ENCODE measurements at places on chromosomes 12 and 14.

- peak; percentile 85 for DNase-seq
Measured at GRCh38 chr12:57088354-57089270, at the start of gene NAB2. Gene NAB2 (plus strand): TSS chr12:57089114. CDS start chr12:57089272, 158 bp downstream.

- no peak for DNase-seq
Measured at GRCh38 chr12:14843425-14843887, at the start of gene ART4. Gene ART4 (minus strand): TSS chr12:14843526. CDS start chr12:14843113, 413 bp downstream.

DNA sequence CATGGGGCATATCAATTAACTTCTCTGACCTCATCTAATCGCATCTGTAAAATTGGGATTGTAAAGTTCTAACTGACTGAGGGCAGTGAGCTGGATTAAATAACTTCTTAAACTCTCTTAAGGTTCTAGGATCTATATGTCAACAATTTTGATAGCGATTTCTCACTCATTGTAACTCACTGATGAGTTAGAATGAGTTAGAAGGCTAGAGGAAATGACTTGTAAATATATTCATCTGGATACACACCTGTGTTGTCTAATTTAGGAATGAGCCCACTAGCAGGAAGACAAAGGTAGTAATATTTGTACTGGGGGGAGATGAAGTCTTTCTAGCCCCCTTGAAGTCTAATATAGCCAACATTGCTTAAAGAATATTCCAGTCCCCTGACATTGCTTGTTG, 46.3 kb upstream of the CERS5 start:
- DNase-seq, result no peak

DNA sequence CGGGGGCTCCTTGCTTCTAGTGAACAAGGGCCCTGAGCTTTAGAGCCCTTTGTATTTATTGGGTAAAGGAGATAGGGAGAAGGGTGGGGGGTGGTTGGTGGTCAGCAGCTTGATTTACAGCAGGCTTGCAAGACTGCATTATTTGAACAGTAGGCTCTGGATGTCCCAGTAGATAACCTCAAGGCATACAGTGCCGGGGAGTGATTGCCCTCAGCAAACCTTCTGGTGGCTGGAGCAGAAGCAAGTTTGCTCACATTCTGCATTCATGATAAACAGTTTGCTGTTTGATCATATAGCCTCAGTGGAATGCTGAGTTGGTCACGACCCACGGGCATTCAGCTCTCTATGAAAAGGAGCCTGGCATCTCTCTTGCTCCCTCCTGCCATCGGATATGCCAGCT, 16.5 kb upstream of the MAPKAPK5 start:
- DNase-seq, result no peak

DNA sequence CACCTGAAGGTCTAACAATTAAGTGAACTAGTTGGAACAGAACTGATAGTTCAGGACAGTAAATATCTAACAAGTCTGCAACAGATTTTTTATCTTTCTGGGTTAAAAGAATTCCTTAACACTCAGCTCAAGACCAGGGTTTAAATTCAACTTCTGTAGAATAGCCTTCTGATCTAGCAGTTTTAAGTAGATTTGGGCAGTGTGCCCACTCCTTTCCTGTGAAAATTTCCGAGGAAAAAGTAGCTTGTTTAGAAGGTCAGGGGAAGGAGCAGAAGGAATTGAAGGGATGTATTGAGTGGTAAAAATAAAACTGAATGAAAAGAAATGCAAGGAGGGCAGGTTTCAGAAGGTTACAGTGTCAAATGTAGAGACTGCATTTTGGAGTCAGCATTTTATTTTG, 45.8 kb downstream of the ATL1 start:
- DNase-seq, result no peak

- no peak for DNase-seq
Measured at GRCh38 chr12:122197612-122197966, 5.9 kb upstream of the B3GNT4 start.

GRCh38 chr12:22480016-22480415, 64.3 kb downstream of the C2CD5 start:
- no peak for DNase-seq

DNA sequence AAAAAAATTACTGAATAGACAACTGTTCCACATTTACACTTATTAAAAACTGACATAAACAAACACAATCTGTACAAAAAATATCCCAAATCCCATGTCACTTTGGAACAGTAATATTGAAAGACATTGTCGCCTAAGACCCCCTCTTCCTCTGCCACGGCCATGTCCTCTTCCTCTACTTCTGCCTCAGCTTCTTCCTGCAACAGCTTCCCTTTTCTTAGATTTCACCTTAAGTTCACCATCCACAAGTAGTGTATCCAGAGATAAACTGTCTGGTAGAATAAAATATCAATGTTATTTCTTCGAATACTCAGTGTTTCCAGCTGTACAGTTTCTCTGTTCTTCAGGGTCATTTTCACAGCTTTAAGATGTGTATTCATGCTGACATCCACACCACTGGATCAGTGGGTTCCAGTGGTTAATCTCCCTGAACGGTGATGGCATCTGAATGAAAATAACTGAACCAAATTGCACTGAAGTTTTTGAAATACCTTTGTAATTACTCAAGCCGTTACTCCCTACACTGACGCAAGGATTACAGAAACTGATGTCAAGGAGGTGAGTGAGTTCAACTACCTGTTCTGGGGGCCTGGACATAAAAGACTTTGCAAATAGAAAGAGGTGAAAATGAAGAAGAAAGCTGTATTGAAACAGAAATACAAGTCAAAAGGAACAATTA, 208.5 kb downstream of the C12orf50 start:
- DNase-seq, result no peak

- DNase-seq, result no peak
Measured at GRCh38 chr12:93317227-93317626, 60.5 kb upstream of the NUDT4 start.

- DNase-seq, result no peak
Measured at GRCh38 chr14:72549026-72549425, 344.9 kb downstream of the DPF3 start.

DNA sequence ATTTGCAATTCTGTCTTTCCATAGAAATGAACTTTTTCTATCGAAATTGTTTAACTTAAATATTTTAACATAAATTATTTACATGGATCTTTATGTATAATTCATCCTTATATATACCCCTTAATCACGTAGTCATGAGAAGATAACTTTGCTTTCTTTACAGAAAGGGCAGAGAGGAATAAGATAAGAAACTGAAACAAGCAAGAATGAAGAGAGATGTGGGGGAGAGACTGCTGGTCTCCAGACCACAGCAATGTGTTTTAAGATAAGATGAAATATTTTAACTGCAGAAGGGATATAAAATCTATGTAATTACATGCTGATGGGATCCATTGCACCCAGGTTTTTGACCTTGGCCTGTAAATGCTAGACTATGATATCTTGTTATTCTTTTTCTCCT, 34.7 kb upstream of the DNM1L start:
- DNase-seq, result no peak

DNA sequence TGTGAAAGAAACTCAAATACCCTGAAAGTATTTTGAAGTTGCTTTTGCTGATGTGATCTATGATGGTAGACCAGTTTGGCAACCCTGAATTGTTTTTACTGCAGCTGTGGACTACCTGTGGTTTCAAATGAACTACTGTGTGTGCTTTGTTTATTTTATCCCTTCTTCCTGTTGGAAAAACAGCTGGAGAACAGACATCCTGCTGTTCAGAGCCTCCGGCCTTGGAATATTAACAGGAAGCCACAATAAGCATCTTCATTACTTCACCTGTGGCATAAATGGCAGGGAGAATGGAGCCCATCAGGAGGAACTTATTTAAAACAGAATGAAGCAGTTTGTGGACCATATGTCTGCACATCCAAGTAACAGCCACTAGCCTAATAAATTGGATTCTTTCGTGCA, 104.8 kb downstream of the DUSP6 start:
- no peak for DNase-seq

DNA sequence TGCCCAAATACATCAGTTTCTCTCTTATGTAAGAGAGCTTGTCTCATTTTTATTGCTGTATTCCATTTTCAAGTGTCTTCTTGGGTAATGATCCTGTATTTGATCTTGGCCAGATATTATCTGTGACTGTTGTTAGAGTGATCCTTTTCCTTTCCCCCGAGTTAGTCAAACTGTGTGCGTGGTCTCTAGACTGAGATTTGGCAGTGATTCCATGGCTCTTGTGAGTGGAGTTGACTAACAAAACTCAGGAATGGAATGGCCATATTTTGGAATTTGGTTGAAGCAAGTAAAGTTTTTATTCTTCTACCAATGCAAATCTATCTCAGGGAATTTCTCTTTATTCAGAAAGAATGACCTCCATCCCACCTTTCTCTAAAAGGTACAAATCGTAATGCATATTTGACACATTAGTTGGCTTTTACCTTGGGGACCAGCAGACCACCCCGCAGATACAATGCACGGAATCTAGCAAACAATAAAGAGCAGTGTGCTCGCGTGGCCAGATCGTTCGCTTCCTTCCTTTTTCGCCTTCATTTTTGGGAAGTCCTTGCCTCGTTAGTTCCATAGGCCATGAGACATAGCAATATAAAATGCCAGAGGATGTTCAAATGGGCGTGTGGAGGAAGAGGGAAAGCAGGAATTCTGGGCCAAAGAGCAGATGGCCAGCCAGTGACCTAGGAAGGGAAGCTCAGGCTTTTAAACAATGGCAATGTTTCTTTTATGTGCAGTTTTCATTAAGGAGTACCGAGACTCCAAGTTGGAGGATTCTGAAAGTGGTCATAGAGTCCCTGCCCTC, 24.4 kb downstream of the ETV6 start:
- no peak for DNase-seq

GRCh38 chr14:76081642-76082041, 70.1 kb upstream of the GPATCH2L start:
- no peak for DNase-seq

DNA sequence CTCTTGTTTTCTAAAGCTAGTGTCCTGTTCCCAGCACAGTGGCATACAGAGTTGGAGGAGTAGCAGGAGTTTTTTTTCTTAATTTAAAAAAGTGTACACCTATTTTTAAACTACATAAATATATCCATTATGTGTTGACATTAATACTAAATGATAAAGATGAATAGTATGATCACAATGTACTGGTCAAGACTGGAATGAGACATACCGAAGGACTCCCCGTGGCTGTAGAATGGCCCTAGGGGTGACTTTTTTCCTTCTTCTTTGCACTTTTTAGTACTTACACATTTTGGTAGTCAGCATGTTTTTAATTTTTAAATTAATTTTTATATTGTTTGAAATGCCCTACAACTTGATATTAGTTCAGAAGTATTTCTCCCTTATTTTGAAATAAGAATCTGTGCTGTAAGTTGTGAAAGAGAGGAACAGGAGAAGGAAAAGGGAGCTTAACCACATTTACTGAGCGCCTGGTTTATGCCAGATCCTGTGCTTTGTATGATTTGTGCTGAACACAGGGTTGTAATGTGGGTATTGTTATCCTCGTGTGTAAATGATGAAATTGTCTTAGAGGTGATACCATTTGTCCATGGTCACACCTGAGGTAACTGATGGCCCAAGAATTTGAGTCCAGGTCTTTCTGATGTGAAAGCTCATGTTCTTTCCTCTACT, 136.5 kb downstream of the TGFB3 start:
- DNase-seq, result no peak

DNA sequence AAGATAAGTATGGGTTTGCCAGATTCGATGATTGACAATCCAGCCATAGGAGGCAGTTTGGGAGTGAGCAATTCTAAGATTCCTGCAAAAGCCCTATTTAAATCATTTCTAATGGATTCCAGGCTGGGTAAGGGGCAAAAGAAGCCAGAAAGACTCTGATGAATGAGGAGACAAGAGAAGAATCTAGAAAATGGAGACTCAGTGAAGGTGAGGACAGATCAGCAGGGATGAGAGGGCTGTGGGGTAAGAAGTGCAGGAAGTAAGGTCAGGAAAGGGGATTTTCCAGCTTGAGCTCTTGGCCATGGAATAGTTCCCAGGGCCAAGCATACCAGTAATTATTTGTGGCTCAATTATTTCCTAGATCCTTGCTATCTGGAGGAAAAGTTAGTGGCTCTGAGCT, 87.3 kb downstream of the TMX1 start:
- no peak for DNase-seq

GRCh38 chr14:85798856-85799255, 268.9 kb downstream of the FLRT2 start:
- DNase-seq, result no peak

GRCh38 chr12:115349711-115350110, 665.7 kb upstream of the TBX3 start:
- no peak for DNase-seq

DNA sequence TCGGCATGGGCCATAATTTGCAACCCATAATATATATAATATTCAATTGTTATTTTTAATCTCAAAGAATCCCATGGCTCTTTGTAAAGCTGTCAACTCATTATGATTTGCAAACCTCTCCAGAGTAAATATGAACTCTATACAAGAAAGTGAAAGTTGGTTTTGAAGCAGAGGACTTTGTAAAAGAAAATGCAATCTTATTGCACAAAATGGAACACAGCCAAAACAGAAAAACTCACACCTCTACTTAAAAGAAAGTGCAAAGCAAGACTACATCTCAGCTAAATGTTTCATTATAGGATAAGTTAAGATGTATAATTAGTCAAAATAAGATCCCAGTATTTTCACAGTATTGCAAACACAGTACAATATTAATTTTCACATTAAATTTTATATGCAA, 111.2 kb upstream of the FLRT2 start:
- DNase-seq, result no peak

- no peak for DNase-seq
Measured at GRCh38 chr14:99257122-99257672, 14.8 kb downstream of the BCL11B start.

- DNase-seq, result no peak
Measured at GRCh38 chr14:77409131-77409533, 14.2 kb downstream of the NOXRED1 start.

GRCh38 chr14:90308561-90308960, 23.2 kb downstream of the NRDE2 start:
- no peak for DNase-seq

DNA sequence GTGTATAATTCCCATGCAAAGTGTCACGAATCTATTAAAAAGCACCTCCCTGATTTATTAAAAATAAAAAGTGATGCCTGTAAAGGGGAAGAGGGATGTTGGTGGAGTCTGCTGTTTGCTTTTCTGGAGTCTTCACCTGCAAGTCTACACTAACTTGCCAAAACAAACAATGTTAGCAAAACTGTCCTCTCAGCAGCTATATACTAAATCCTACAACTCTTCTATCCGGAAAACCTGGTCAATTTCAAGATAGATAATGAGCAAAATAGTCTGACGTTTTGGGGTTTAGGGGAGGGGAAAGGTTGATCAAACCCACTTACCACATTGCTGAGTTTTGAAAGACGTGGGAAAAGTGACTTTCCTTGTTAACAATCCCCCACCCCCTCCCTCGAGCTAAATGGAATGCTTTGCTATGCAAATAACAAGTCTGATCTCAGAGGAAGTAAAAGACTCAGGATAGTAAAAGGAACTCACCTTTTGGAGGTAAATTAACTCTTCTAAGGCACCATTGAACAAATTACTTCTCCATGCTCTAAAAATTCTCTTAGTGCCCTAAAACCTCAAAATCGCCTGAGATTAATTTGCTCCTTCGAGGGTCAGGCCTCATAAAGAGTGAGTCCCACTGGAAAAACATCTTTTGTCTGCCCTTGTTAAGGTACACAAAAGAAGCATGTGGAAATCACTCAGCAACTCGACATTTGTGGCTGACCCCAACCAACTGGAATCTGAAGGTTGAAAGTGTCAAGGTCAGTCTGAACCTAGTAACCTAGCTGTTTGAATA, 13.5 kb downstream of the BMP4 start:
- DNase-seq, result no peak

- no peak for DNase-seq
Measured at GRCh38 chr14:67400434-67400833, 11.5 kb downstream of the PLEK2 start.

- no peak for DNase-seq
Measured at GRCh38 chr12:47377414-47378221, 297.9 kb upstream of the AMIGO2 start.

- DNase-seq, result no peak
Measured at GRCh38 chr12:114757684-114758325, 73.8 kb upstream of the TBX3 start.
